Immature natural killer cell (primary cell): ENCODE measurements at places on chromosomes 11 and 22.

- DNase-seq, result peak; percentile 22
Observed at GRCh38 chr11:72238040-72238450, 5.9 kb downstream of the PHOX2A start.

- DNase-seq, result no peak
Observed at GRCh38 chr11:85946221-85946620, 91.0 kb downstream of the CCDC83 start.

DNA sequence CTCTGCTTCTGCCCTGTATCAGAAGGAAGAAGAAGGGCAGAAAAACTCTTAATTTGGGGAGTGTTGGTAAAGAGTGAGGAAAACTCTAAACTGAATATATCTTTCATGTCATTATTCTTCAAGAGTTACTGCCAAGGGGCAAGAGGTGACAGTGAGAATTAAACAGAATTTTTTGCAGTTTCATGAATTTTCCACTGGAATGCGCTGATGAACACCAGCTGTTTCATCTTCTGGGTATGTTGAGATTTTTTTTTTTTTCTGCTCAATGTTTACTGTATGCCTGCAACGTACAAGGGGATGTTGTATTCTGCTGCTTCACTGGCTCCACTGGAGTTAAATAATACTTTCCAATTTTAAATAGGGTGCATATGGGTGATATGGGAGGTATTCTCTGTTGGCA, 117.8 kb downstream of the FAM76B start:
- DNase-seq, result no peak

GRCh38 chr22:25485626-25486545, 78.6 kb upstream of the GRK3 start:
- no peak for DNase-seq

- DNase-seq, result no peak
Observed at GRCh38 chr11:127939000-127939399, 648.4 kb downstream of the ETS1 start.

DNA sequence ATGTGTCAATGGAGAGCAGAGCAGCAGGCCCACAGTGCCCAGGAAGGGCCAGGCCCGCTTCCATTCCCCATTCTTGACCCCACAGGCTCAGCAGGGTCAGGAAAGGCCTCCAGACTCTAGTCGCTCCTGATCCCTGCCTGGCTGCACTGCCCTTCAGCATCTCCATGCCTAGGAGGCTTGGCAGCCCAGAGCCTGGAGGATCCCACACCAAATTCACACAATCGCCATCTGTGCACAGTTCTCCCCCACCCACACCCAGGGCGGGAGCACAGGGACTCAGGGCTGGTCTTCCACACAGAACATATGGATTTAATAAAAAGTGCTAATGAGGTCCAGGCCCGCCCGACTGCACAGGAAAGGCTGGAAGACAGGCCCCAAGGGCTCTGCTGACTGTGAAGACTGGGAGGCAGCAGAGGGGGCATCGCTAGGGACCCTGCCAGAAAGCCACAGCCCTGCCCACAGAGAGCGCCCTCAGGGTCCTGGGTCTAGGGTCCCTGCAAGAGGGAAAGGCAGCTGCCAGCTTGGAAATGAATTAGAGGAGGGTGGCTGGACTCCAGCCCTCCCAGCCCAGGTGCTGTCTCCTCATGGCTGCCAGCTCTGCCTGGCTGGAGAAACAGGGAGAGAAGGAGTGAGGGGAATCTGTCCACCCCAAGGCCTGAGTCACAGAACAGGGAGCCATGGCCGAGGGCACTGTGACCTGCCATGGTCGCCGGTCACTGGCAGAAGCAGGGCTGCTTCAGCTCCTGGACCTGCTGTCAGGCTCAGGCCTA, 39.7 kb downstream of the DKK3 start:
- DNase-seq, result no peak

DNA sequence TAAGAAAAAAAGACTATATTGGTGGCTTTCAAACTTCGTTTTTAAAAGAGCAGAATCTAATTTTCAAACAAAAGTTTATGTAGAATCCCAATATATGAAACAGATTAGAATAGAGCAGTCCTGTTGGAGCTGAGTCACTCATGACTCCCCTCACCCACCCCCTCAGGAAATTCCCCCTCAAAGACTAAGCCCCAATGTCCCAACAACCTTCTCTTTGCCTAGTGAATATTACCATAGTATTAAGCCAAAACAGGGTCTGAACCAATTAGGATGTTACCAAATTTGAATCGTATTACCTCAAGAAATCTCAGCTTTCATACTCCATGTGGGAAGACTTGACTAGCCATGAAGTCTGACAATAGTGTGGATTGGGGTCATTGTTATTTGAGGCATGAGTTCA, 7.8 kb upstream of the PIWIL4 start:
- no peak for DNase-seq

- no peak for DNase-seq
Observed at GRCh38 chr11:6962141-6962540, 35.9 kb downstream of the ZNF215 start.

DNA sequence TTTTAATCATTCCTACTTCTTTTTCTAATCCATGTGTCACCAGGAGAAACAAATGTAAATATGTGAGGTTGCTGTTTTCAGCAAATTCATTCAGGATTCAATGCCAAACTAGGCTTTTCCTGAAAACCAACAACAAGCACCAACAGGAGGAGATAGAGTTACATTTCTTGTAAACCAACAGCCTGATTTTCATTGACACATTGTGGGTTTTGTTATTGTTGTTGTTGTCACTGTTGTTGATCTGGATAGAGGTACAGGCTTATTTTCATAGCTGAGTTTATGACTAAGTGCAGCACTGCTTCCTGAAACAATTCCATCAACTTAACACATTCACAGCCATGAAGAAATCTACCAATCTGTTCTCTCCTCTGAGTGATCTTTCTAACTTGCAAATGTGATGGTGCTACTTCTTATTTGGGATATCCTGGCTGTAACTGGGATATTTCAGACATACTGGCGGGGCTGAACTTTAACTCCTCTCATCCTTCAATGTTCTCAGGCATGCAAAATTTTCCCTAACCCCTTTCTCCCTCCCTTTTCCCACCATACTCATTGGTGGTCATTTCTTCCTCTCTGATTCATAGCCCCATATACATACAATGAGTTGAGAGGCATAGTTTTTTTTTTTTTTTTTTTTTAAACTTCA, 65.5 kb downstream of the ME3 start:
- no peak for DNase-seq

- DNase-seq, result no peak
Observed at GRCh38 chr22:32130464-32130863, 28.6 kb downstream of the C22orf42 start.

DNA sequence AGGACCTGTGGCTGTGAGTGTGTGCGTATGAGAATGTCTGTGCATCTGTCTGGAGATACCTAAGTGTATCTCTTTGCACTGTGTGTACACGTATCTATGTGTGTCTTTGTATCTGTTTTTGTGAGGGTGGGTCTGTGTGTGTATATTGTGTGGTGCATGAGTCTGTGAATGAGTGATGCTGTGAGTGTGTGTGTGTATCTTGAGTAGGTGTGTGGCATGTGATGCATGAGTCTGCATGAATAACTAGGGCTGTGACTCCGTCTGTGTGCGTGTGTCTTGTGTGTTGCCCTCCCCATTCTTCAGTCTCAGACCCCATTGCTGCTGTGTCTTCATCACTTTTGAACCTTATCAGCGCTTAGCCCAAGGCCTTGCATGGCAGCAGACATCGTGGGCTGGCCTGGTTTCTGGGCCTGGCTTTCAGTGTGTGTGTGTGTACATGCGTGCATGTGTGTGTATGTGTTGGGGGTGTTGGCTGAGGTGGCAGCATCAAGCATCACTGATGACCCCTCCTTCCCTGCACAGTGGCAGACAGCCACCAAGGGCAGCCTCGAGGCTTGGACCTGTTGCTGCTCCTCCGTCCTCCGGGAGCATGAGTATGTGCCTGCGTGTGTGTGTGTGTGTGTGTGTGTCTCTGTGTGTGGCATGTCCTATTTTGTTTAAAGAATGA, 1.4 kb downstream of the SGSM1 start:
- no peak for DNase-seq

DNA sequence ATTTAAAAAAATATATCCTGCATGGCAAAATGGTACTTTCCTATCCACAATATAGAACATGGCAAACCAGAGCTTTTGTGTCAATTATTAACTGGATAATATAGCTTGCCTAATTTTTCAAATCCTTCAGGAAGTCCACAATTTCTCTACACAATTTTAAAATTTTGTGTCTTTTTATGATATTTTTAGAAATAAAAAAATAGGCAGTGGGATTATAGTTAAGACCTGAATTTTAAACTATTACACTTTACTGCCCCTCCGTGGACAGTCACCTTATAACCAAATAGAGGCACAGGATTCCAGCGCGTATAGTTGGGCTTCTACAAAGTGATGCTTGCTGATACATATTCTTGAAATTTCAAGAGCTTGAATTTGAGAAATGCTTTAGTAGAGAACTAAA, 2.1 kb upstream of the DMC1 start:
- DNase-seq, result peak; percentile 20

GRCh38 chr11:80702264-80702663, 1261.4 kb upstream of the TENM4 start:
- DNase-seq, result no peak

DNA sequence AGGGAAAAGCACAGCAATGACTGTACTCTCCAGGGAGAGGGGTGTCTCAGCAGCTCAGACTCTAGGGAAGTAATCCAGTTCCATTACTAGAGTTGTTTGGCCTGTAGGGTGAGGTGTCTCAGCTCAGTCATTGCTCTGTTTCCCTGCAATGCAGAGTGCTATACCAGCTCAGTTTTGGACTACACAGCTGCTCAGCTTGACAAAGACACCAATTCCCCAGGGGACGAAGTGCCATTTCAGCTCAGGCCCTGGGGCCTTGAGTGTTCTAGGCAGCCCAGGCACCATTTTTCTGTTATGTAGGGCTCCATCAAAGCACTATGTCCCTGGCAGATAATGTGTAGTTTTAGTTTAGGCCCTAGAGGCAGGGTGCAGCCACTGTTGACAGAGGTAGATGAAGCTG, 18.2 kb downstream of the CALCB start:
- no peak for DNase-seq

DNA sequence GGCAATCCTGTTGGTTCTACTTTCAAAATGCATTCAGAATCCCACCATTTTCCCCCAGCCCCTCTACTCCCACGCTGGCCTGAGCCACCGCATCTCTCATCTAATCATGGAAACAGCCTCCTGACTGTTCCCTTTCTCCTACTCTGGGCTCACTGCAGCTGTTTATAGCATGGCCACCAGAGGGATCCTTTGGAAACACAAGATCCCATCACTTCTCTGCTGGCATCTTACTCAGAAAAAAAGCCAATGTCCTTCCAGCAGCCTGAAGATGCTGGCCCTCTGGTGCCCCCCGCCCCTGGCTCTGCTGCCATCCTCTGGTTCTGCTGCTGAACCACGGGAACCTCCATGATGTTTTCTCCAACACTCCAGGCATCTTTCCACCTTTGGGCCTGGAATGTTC, 11.1 kb downstream of the MS4A8 start:
- no peak for DNase-seq

DNA sequence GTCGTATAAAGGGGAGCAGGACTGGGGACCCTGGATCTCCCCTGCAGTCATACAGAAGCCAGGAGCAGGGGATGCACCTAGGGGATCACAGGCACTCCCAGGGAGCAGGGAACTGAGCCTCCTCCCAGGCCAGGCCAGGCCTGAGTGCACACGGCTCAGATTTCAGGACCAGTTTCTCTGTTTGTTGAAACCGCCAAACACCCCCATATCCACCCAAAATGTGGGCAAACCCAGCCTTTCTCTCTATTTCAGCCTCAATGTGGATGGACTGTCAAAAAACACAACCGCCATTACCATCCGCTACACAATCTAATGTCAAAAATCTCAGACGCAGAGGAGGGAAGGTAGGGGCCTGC, 17.5 kb downstream of the MN1 start:
- no peak for DNase-seq

- DNase-seq, result no peak
Observed at GRCh38 chr11:45651841-45652749, 13.3 kb downstream of the CHST1 start.

DNA sequence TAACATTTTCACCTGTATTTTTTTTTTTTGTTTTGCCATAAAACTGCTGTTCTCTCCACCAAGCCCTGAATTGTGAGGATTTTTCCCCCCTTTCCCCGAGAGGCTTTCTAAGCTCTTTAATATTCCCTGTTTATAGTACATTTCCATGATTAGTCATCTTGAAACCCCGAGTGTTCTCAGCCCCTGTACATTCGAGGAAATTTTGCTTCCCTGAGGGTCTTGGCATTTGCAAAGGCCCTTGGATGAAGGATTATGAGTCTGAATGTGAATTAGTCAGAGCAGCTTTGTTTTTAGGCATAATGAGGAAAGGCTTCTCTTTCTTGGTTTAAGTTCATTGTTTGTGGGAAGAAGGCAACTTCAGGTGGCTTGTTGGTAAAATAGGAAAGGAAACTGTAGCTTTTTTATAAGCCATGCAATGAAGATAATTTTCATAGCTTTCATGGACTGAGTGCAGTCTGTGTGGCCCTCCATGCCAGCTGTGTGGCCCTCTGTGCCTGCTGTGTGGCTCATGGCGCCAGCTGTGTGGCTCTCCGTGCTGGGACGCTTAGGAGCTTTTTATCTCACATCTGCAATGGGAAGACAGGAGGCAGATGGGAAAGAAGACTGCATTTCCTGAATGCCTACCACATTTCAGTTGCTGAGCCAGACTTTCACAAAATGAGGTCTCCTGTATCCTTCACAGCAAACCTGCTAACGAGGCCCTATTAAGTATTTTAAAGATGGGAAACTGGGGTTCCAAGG, 129.0 kb downstream of the TEAD1 start:
- no peak for DNase-seq

DNA sequence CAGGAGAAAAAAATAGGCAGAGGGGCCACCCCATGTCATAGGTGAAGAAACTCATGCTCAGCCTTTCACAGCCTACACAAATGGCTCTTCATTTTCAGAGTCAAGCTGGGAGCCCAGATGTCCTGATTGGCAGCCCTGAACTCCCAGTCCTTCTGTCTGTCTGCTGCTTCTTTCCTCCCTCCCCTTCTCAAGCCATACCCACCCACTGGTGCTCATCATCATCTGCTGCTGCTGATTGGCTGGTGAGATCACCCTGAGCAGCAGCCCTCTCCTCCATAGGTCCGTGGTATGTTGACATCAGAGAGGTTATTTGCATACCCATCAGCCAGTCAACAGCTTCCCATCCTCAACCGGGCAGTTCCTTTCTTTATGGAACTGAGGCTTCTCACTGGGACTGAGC, 46.1 kb upstream of the PRDM11 start:
- DNase-seq, result no peak

DNA sequence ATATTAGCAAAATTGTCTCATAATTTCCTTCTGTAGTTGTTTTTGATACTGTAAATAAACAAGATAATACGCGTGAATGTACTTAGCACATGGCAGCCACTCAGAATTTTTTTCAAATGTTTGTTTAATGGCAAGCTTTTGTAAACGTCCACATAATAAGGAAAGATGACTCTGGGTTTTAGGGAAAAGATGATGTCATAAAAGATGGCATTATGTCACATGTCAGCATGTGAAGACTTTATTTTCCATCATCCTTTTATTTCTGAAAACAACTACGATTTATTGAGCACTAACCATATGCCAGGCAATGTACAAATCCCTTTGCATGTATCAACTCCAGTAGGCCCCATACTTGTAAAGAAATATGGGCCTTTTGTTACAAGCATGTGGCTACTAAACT, 139.9 kb downstream of the C11orf91 start:
- DNase-seq, result no peak
